ENCODE measurements at places on chromosomes 6 and 20.

DNA sequence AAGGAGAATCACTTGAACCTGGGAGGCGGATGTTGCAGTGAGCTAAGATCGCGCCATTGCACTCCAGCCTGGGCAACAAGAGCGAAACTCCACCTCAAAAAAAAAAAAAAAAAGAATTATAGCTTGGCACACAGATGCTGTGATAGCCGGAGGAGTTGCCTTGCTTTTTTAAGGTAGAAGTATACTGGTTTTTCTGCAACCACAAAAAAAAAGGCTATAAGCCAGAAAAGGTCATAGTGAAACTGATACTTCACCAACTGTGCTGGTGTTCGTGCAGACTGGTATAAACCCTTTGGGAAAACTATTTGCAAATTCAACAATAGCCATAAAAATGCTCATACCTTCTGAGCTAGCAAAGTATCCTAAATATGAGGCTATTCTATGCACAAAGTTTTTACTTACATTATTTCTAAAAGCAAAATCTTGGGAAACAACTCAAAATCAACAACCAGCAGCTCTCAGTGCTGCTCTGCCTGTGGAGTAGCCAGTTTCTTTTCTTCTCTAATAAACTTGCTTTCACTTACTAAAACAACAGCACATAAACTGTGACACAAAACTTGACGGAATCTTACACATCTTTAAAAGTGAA lies 44.0 kb downstream of the B4GALT5 start:
- no peak for DNase-seq

GRCh38 chr6:138401960-138402837 lies 1.8 kb upstream of the HEBP2 start:
- DNase-seq, result no peak

DNA sequence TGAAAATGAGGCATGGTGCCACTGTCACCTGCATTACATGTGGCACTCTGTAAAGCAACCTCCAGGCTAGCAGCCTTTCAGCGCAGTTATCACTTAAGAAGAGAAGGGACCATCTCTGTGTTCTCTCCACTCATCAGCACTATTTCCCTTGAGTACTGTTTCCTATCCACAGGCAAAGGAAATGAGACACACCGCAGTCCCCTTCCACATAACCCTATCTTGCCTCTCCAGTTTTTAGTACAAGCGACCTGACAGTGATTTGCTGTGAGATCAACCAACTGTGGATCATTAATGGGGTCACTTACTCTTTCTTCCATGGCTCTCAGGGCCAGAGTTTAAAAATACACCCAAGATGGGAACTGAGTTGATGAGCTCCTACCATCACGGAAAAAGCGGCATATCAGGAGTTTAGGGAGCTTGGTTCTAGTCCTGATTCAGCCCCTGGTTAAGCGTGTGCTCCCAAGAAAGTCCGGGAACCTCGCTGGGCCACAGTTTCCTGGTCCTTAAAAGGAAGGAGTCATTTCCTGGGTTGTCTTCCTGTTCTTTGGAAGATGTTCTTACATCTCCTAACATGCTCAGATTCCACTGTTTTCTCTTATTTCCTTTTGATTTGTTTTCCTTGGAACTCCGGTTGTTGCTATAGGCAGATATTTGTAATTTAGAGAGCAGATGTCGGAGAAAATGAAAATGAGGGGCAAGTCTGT lies 27.3 kb downstream of the PRDM1 start:
- no peak for DNase-seq

- no peak for DNase-seq
These were observed 134.0 kb upstream of the MARCKS start for GRCh38 chr6:113723182-113723581.

GRCh38 chr6:157891544-157892362 lies 68.7 kb downstream of the SNX9 start:
- no peak for DNase-seq

- no peak for DNase-seq
These were observed 133.1 kb upstream of the RIPOR2 start for GRCh38 chr6:25068866-25069265.

DNA sequence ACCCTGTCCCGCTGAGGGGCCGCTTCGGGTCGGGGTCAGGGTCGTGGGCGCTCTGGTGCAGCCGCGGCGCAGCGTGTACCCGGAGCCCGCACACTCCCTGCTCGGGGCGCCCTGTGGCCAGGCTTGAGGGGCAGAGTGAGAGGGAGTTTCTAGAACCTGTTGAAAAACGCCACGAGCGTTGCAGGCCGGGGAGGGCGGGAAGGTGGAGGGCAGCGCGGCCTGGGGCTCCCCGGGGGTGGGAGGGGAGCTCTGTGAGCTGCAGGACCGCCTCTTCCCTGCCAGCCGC lies 539 bp upstream of the BHLHE23 start:
- no peak for DNase-seq

- DNase-seq, result peak; percentile 74
These were observed 59.1 kb upstream of the SUPT3H start for GRCh38 chr6:45436544-45437438.

DNA sequence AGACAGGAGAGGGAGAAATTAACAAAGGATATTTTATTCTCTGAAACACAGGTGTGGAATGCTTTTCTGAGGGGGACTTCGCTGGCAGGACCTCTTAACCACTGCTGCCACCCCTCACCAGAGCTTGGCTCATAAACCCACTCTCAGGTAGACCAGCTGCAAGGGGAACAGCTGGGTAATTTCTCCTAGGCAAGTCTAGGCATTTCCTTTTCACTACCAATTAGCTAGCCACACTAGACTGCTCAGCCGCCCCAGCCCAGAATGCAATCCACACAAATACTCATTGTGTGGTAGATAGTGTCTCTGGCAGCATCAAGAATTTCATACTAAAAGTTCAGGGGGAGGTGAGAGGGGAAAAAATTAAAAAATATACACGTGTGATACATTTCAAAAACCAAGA lies 267.6 kb upstream of the ID4 start:
- no peak for DNase-seq

GRCh38 chr20:9051508-9051907 lies 17.4 kb upstream of the PLCB4 start:
- peak; percentile 93 for DNase-seq

GRCh38 chr6:105769987-105770386 lies 316.1 kb upstream of the PRDM1 start:
- DNase-seq, result no peak

GRCh38 chr6:41885930-41886329 lies 9.2 kb downstream of the USP49 start:
- no peak for DNase-seq

DNA sequence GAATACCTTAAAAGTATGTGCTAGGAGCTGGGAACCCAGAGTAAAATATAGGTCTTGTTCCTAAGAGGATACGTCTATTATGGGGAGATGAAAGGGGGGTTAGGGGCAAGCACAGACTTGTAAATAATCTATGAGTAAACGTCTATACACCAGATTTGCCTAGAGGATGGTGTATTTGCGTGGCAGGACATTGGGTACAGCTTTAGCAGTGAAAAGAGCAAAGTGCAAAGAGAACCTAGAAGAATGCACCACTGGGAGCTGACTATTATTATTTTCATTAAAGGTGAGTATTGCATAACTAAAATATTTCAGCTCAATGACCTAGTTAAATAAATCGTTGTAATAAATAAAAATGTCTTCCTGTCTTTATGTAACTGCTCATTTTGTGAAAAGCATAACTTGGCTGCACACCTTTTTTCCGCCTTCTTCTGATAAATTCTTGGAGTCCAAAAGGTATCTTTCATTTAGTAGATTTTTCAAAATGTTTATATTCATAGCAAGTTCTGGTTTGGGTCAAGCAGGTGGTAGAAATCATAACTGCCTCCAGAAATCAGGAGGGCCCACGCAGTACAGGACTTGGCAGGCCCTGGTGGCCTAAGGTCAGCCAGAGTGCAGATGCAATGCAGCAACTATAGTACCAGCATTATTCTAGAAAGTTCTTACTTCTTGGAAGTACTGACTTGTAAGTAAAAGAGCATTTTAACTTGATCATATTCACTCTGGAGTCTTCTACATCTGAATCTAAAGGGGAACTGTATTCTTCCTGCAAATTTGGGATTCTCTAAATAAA lies 357.2 kb downstream of the PLCB1 start:
- no peak for DNase-seq

GRCh38 chr6:170193326-170193821 lies 97.5 kb downstream of the DLL1 start:
- DNase-seq, result no peak

GRCh38 chr6:137316626-137317025 lies 97.4 kb upstream of the IFNGR1 start:
- no peak for DNase-seq

DNA sequence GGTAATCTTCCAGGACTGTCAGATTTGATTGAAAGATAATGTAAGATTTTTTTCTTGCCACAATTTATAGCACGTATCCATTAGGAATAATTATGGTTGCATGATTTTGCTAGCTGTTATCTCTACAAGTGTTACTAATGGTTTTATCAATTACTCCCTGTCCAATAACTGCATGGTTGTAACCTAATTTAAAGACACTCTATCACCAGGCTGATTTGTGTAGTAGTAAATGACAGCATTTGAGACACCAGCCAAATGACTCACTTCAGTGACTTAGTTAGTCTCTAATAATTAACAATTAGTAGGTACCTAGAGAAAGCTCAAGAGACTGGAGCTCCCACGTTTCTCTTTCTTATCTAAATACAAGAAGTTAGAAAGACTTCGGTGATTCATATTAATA lies 453.8 kb upstream of the POU3F2 start:
- DNase-seq, result no peak

DNA sequence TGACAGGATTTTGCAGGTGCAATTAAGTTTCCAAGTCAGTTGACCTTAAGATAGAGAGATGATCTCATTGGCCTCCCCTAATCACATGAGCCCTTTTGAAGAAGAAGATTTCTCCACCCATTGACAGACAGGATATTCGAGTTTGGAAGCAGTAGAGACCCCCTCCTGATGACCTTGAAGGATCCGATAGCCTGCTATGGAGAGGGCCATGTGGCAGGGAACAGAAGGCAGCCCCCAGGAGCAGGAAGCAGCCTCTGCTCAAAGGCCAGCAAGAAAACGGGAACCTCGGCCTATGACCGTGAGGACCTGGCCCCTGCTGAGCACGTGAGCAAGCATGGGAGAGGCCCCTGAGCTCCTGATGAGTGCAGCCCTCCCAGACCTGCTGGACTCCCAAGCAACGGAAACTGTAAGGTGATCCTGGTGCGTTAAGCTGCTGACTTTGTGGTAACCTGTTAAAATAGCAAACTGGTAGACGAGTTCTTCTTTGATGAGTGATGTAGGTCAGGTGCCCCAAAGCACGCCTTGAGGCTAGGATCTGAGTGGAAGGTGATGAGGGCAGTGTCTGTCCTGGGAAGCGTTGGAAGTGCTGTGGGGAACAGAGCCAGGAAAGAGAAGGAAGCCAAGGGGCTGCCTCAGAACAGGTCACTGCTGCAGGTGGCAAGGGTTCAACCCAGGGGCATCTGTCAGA lies 18.5 kb upstream of the TUBB2A start:
- no peak for DNase-seq

DNA sequence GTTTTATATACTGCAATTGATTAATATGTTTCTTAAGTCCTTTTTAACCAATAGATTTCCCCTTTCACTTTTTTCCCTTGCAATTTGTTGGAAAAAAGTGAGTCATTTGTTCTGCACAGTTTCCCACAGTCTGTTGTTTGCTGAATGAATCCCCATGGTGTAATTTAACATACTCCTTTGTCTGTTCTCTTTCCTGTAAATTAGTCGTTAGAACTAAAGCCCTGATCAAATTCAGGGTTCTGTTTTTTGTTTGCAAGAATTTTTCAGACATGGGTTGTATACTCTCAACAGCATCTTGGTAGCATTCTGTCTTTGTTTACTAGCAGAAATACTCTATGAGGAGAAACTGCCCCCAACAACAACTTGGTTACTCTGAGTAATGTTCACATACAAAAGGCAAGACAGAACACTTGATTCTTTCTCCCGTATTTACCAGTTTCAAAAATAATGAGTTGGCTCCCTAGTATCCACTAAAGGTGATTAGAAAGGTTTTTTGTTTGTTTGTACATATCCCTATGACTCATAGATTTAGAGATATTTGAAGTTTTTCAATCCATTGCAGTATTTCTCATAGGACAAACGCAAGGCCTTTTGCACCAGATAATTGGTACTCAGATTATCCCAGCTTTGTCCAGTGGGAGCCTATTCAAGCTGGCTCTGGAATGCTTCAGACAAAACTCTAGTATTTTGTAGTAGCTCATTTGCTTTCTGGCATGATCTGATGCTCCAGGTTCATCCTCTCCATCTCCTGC lies 16.5 kb downstream of the BLOC1S5 start:
- DNase-seq, result no peak

DNA sequence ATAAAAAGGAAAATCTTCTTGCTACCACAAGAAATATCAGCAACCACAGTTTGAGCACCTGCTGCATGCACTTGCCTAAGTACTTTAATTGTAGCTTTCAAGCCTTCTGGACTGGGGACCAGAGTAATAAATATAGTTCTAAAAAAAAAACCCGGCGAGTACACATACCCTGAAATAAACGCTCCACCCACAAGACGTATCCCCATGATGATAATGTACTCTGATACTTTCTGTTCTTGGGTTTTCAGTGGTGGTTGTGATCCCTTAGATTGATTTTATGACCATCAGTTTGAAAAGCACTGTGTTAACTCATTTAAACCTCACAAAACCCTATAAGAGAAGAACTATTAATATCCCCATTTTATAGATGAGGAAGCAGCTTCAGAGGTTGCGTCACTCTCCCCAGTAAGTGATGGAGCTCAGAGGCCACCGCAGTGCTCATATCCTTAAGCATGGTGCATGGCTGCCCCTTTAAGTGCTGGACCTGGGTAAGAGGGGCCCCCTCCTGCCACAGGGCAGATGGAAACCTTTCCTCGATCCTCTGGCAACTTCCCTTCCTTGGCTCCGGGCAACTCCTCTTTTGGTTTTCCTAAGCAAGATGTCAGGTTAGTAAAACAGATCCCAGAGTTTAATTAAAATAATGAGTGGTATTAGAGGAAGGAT lies 67.3 kb downstream of the KCNB1 start:
- no peak for DNase-seq

- DNase-seq, result peak; percentile 3
These were observed 72.5 kb downstream of the FLRT3 start for GRCh38 chr20:14264869-14265268.

GRCh38 chr20:58702859-58703648 lies 10.5 kb downstream of the NPEPL1 start:
- DNase-seq, result no peak

DNA sequence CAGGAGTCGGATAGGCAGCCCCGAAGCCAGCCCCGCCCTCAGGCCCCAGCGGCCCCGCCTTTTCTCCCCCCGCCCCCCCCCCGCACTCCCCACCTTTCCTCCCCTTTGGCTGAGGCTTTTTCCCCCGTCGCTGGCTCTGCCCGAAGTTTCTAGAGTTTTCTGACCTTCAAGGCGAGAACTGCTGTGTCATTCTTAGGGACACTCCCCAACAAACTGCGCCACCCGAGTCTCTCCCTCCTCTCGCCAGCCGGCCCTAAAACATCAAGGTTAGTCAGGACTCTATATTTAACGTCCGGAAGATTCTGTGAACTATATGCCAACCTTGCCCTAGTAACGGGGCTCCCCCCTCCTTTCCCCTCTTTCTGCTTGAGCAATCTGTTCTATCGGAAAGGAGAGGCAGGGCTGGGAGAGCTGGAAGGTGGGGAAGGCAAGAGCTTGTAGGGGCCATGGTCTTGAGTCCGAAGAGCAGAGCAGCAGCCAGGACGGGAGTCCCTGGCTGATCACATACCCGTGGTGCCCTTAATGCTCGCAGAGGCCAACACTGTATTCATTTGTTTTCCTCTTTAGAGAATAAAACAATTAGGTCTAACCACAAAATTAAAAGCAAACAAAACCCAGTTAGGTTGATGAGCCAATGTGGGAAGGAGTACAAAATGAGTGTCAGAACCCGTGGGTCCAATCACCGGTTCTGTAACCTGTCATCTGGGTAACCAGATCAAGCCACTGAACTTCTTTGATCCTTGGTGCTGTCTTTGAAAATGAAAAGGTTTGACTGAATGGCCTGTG lies 5.3 kb upstream of the HSPA1B start:
- DNase-seq, result peak; percentile 65

GRCh38 chr20:36063916-36064657 lies 90.5 kb upstream of the EPB41L1 start:
- DNase-seq, result no peak
